DMS153 (cell line): ENCODE measurements at places on chromosomes 2 and 18.

GRCh38 chr2:101843048-101843447, 145.5 kb downstream of the MAP4K4 start:
- no peak for DNase-seq

- DNase-seq: no peak
These were observed 201.0 kb downstream of the SMAD7 start for GRCh38 chr18:48749768-48750167.

DNA sequence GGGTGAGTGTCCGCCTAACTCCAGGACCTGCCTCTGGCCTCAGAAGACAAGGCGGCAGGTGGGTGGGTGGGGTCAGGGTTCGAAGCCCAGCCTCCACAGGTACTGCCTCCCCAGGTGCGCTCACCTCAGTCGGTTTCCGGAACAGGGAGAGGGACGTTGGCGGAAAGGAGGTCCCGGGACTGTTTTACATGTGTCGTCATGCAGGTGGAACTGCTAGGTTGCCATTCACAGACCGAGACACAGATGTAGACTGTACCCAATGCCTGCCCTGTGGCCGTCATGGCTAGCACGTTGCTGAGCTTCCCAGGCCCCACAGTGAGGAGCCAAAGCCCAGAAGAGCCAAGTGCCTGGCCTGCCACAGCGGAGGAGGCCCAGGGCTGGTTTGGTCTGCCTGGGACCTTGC, 284.0 kb upstream of the HS6ST1 start:
- no peak for DNase-seq

DNA sequence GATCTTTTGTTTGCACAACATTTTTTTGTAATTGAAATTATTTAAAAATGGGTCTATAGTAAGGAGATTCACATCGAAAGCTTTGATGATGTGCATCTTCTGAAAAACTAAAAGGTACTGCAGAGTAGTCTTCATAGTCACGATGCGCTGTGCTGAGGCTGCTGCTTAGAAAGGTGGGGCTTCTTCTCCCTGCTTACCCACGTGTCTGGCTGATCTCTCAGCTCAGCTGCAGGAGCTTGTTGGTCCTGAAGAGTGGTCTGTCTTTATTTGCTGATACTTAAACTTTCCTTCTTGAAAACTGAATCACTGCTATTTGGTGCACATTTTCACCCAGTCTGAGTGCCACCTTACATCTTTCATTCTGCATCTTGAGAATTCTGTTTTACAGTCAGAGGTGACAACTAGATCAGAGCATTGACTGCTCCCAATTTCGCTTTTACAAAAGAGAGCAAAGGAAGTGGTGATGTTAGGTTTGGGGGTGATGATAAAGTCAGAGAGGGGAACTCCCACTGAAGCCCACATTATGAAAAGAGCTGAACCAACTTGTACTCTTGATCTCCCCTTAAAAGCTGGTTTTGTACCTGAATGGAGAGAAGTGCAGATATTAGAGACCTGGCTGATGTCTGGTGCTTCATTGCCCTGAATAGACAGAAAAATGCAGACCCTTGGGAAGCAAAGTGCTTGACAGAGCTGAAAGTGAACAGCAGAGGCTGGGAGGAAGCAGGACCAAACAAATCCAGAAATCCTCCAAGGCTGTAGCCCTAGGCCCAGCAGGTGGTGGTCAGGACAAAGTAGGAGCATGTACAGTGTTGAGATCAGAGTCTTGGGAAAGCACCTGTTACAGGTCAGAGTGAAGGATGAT, 984.5 kb downstream of the TSN start:
- no peak for DNase-seq

DNA sequence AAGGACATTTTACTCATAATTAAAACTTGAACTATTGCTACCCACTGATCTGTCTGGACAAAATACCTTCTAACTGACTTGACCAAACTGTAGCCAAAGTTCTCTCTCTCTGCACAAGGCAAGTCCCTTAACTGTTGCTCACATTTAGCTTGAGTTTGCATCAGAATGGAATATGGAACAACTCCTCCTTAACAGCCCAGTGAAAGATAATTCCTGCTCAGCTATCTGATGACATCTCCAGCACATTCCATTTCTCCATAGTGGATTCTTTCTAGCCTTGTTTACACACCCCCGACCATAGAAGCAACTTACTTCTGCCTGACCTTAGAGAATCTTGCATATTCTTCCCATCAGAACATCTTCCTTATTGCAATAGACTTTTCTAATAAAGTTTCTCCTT, 317.2 kb upstream of the CDH2 start:
- no peak for DNase-seq

DNA sequence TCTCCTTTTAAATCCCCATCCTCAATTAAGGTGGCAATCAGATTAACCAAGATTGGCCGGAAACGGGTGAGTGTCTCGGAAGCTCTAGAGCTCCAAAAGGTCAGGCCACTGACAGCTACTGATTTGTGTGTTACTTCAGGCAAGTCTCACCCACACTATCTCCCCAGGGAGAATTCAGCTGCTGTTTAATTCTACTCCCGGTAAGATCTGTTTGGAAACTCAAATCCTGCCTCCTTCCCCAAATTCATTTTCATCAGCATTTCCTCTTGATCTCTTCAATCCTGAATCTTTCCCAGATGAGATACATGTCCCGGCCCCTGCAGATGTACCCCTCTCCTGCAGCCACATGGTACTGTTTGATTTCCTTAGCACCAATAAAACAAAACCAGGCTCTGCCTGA, 34.9 kb downstream of the EFR3B start:
- DNase-seq: peak; percentile 61

GRCh38 chr2:2405780-2406179, 74.7 kb upstream of the MYT1L start:
- DNase-seq: no peak

GRCh38 chr2:8550937-8551621, 130.8 kb upstream of the ID2 start:
- no peak for DNase-seq

GRCh38 chr2:161139098-161139987, 20.9 kb upstream of the TANK start:
- DNase-seq: no peak

DNA sequence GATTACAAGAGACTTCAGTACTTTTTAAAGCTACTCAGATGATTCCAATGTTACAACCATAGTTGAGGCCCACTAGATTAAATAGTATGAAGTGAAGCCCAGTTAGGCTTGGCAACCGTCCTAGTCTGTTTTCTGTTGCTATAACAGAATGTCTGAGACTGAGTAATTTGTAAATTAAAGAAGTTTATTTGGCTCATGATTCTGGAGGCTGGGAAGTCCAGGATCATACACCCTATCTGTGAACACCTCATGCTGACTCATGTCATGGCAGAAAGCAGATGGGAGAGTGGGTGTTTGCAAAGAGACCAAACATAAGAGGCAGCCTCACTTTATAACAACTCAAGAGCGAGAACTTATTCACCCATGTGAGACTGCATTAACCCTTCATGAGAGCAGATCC, 63.1 kb downstream of the CCDC150 start:
- no peak for DNase-seq

DNA sequence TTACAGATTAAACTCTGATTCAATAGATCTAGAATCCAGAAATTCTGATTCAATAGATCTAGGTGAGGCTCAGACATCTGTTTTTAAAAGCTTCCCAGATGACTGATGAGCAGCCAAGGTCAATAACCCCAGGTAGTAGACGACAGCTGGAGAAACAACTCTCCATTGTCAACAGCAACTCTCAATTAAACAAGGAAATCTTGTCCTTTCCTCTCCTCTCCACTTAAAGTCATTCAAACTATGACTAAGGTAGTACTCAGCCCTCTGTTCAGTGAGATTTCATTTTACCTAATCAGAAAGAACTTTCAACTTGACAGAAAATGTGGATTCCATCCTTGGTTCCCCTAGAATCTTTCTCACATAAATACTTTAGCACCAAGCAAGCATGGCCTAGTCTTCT, 94.6 kb upstream of the SCG2 start:
- peak; percentile 81 for DNase-seq

- DNase-seq: no peak
These were observed 890.7 kb upstream of the CELF4 start for GRCh38 chr18:38456253-38456652.

- DNase-seq: no peak
These were observed 30.6 kb upstream of the DYSF start for GRCh38 chr2:71422786-71423185.

DNA sequence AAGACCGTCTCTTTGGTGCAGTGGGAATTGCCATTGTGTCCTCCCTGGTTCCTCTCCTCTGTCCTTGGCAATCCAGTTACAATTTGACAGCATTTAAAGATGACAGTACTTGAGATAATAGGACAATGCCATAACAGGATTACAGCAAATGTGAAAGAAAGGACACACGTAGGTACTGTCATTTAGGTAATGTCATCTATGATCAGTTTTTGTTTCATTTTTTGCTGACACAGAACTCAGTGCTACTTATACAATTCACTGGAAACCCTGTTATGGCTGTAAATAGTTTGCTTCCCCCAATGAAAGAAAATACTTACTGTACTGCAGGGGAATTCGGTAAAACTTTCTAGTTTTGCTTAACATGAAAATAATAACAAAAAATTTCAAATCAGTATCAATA, 65.2 kb downstream of the BCL11A start:
- no peak for DNase-seq

DNA sequence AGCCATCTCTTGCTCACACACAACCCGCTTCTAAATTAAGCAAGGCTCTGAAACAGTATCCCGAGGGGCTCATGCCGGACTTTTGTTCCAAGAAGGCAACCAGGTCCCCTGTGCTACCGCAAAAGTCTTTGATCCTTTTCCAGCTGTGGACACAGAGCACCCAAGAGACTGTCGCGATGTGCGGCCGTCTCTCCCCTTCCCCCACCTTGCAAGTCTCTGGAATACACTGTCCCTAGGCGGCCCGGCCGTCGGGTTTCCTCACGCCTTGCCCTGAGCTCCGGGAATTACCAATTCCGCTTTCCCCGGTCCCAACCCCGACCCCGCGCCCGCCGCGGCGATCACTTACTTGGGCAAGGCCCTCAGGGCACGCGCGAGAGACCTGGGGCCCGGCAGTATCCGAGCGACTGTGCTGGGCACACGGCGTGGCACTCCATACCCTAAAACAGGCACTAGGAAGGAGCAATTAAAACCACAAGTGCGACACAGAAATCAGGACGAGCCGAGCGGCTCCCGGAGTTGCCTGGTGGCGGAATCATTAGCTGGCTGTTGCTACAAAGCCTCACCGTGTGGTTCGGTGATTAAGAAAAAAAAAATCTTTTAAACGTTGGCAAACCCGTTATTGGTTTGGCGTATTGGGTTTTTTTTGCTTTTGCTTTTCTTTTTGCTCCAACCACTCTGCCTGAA, 2.2 kb upstream of the DLX1 start:
- no peak for DNase-seq

DNA sequence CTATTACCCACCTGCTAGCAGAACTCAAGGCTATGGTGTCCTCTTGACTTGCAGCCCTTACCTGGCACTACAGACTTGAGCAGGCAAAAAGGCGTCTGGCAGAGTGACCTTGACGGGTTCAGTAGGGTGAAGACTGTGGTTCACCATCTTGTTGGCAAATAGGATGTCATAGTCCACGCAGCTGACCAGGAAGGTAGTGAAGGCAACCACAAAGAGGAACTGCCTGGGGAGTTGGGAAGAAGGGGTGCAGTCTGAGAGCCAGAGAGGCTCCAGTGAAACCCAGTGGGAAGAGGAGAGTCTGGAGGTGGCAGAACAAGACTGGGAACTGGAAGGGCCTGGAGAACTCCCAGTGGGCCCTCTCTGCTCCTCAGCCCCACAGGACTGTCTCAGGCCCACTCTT, 4.1 kb downstream of the ATG9A start:
- DNase-seq: no peak

DNA sequence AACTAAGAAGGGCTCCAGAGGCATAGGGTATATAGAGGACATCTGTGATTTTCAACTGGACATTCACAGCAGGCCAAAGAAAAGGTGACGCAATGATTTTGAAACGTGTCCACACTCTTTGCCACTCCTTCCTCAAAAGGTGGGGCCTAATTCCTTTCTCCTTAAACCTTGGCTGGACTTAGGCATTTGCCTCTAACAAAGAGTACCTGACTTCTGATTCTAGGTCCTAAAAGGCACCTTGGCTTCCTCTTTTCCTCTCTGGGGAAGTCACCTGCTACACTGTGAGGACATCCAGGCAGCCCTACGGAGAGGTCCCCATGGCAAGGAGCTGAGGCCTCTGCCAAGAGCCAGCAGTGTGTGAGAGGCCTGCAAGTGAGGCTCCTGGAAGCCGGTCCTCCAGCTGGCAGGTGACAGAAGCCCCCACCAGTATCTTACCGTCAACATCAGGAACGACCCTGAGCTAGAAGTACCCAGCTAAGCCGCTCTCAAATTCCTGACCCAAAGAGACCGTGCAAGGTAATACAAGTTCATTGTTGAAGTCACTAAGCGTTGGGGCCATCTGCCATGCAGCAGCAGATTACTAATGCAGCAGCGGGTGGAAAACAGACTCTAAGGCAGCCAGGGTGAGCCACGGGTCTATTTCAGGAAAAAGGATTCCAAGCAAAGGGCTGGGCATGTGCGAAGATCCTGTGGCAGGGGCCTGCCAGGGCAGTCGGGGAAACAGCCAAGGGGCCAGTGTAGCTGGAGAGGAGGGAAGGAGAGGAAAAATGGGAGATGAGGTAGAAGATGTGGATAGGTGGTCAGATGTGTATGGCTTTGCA, 7.4 kb upstream of the HES6 start:
- DNase-seq: no peak

DNA sequence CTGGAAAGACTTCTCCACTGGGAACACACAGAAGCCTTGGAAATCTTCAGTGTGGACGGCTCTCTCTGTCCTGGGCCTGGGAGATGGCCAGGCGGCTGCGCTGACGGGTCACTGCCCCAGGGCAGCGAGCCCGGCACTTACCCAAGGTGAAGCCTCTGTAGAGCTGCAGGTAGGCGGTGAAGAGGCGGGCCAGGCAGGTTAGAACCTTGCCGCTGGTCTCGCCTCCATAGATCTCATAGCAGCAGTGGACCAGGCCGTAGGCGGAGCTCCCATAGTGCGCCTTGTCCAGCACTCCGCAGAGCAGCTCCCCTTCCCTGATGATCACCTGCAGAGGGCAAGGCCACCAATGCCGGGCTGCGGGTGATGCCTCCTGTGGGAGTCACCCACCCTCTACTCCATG, 53.0 kb downstream of the POLR1A start:
- DNase-seq: no peak

- DNase-seq: no peak
These were observed 44.7 kb downstream of the WIPF1 start for GRCh38 chr2:174552880-174553279.

DNA sequence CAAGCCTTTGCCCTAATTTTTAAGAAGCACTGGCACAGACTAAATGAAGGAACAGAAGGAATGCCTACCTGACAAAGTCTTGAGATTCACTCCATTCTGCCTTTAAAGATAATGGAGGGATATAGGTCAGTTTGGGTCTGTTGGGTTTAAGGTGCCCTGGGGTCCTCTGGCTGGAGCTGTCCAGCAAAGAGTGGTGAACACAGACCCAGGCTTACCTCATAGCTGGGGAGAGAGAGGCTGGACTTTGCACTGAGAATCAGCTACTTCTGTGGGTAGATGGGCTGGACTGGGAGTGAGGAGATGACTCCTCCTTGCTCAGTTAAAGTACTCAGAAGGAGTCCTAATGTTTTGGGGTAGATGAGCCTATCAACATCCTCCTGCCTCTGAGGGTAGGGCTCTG, 64.4 kb upstream of the CXCR4 start:
- DNase-seq: no peak
